ENCODE measurements at places on chromosomes 5 and 9.

- DNase-seq = no peak
Observed at GRCh38 chr9:130561056-130561455, 18.3 kb upstream of the FUBP3 start.

DNA sequence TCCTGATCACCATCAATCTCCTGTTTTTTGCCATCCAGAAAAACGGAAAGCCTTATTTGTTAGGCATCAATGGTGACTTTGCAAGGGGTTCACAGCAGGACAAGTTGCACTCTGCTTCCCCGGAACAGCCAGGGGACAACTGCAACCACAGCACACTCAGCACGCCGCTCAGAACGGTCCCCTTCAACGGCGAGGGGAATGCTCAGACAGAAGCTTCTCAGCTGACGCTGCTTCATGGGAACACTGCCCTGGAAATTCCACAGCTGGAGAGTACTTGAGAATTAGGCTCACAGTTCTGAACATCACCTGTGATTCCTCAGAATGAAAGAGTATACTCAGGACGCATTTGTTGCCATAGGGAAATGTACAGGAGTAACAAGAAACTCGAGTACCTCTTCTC, 40.1 kb upstream of the PLPP6 start:
- no peak for DNase-seq

DNA sequence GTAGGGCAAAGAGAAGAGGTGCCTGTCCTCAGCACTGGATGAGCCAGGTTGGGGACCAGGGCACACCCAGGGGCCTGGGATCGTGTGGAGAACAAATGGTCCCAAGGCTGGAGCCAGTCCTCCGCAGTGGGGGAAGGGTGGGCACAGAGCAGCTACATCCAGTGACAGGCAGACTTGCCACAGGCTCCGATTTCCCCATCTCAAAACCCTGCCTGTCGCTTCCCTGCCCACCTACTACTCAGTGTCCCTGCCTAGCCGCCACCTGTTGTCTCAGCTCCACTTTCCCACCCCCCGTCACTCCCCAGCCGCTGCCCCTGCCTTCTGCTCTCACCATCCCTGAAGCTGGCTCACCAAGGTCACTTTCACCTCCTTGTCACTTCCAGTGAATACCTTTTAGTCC, 13.9 kb upstream of the ENHO start:
- DNase-seq = no peak

DNA sequence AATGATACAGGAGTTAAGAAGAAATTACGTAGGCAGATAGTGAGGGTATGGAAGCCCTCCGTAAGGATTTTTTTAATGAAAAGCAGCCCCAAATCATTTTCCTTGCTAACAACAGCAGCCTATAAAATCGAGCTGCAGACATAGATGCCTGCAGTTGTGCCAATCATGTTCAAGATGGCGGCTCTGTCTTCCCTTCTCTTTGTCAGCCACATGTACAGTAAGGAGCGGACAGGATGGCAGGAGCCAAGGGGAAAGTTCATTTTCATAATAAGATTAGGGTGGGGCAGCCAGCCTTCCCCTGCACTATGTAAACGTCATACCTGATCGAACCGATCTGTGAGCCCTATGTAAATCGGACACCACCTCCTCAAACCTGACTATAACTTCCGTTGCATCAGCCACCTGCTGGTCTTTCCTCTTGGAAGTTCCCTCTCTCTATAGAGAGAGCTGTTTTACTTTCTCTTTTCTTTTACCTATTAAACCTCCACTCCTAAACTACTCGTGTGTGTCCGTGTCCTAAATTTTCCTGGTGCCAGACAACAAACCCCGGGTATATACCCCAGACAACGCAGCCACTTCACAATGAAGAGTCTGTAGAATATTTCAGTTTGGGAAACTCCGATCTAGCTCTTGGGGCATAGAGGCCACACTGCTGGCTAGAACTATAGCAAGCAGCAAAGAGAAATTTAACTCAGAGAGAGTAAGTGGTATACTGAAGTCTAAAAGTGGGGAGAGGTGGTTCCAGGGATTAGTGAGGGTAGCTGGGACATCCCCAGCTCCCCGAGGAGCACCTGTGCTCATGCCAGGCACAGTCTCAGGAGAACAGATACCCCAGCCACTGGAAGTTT, 20.8 kb upstream of the SLC24A2 start:
- no peak for DNase-seq

GRCh38 chr5:87588316-87588715, 175.6 kb upstream of the CCNH start:
- DNase-seq = no peak

DNA sequence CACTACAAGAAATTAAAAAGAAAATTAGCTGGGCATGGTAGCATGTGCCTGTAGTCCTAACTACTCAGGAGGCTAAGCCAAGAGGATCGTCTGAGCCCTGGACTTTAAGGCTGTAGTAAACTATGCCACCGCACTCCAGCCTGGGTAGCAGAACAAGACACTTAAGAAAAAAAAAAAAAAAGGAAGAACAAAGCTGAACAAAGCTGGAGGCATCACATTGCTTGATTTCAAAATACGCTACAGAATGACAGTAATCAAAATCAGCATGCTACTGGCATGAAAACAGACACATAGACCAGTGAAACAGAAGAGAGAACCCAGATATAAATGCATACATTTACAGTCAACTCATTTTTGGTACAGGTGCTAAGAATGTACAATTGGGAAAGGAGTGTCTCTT, 14.5 kb upstream of the OTULIN start:
- no peak for DNase-seq

DNA sequence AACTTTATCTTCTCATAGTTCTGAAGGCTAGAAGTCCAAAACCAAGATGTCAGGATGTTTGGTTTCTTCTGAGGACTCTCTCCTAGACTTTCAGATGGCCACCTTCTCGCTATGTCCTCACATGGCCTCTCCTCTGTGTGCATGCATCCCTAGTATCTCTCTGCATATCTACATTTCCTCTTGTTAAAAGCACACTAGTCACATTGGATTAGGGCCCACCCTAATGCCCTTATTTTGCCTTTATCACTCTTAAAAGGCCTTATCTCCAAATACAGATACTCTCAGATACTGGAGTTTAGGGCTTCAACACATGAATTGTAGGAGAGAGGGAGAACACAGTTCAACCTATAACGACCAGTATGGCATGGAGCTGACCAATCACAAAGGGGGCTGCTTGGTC, 151.7 kb downstream of the PRELID2 start:
- DNase-seq = no peak

GRCh38 chr9:129038109-129038852, 1.9 kb downstream of the MIGA2 start:
- DNase-seq = no peak

DNA sequence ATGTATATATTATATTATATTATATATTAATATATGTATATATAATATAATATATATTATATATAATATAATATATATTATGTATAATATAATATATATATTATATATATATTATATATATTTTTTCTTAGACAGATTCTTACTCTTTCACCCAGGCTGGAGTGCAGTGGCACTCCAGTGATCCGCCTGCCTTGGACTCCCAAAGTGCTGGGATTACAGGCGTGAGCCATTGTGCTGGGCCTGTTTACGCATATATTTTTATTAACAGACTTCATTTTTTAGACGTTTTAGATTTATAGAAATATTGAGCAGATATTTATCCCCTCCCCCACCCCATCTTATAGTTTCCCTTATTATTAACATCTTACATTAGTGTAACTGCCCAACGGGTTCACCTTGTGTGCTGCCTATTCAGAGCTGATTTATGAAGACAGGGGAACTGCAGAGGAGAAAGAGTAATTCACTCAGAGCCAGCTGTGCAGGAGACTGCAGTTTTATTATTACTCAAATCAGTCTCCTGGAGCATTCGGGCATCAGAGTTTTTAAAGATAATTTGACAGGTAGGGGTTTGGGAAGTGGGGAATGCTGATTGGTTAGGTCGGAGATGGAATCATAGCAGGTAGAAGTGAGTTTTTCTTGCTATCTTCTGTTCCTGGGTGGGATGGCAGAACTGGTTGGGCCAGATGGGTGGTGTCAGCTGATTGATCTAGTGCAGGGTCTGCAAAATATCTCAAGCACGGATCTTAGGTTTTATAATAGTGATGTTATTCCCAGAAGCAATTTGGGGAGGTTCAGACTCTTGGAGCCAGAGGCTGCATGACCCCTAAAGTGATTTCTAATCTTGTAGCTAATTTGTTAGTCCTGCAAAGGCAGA, 93.4 kb downstream of the UNC13B start:
- no peak for DNase-seq

DNA sequence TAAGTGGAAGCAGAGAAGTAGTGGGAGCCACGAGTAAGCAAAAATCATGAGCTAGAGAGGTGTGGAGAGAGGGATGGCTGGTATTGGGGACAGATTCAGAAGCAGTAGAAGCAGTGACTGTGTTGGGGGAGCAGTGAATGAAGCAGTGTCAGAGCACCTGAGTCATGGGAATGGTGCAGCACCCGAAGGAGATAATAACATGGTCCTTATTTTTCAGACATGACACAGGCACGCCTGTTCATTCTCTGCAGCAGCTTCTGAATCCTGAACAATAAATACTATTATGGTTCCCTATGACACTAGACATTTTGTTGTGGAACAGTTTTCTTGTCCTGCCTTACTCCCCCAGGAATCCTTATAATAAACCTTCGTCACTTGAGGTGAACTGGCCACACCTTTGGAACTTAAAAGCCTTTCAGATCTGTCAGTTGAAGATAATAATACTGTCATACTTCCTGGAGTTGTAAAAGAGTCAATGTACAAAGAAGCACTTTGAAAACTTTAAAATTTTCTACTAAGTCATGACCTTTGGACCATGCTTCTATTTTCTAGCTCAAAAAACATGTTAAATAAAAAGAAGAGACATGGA, 7.0 kb upstream of the RASA1 start:
- DNase-seq = no peak

DNA sequence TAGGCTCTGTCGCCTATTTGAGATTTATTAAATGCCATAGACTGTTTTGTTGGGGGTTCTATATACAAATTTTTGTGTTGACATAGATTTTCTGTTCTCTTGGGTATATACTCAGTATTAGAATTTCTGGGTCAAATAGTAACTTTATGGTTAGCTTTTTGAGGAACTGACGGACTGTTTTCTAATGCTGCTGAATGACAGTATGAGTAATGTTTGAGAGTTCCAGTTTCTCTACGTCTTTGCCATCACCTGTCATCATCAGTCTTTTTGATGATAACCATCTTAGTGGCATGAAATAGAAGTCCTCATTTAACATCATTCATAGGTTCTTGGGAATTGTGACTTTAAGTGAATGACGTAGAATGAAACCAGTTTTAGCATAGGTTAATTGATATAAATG, 60.1 kb downstream of the CCDC171 start:
- DNase-seq = no peak

GRCh38 chr5:140113180-140113698, 670 bp upstream of the PURA start:
- no peak for DNase-seq

GRCh38 chr5:14153932-14154731, 11.0 kb downstream of the TRIO start:
- DNase-seq = no peak

DNA sequence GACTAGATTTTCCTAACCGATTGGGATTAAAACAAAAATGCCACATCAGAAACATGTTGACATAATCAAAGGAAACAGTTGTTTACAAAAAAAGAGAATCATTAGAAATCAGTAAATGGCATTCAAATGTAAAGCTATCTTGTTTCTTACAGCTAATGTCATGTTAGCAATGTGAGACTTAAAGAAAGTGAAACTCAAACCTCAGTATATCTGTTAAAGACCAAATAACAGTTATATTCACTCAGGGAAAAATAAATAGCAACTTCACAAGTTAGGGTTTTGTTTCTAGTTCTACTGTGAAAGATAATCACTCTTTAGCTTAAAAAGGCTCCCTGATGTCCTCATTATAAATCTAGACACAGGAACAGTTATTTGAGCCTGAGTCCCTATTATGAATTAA, 189.3 kb upstream of the EFNA5 start:
- no peak for DNase-seq

DNA sequence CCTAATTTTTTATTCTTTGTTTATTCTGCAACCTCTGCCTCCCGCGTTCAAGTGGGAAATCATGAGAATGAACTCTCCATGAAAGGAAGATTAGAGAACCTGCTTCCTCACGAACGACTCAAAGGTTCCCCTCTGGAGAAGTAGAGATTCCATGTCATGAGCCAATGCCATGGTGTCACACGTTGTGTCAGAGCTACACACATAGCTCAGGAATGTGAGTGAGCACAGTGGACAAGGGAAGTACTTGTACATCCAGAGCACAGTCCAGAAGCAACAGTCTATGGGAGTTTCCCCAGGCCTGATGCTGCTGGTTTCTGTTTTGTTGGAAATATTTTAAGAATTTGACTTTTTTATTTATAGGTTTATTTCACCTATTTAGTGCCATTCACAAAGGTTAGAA, 26.8 kb upstream of the PPP2CA start:
- no peak for DNase-seq

DNA sequence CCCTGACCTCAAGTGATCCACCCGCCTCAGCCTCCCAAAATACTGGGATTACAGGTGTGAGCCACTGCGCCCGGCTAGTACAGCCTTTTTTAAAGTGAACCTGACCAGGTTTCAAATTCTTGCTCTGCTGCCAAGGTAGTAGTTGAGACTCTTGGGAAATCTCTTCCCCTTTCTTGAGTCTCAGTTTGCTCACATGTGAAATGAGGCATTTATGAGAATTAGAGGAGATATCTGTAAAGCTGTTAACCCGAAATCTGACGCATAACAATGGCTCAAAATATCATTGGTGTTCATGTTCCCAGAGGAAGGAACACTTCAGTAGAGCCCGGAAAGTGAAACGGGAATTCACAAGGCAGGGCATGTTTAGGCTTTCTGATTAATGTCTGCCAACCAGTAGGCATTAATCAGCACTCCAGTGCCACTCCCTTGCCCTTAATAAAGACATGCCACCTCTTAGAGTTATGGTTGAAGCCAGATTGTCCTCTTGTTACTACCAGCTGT, 1.5 kb downstream of the ARPC5L start:
- no peak for DNase-seq

- no peak for DNase-seq
Observed at GRCh38 chr9:128203024-128203706, at the start of gene DNM1. DNM1 (plus strand) TSS chr9:128203379; CDS start chr9:128203471, 92 bp downstream.

- no peak for DNase-seq
Observed at GRCh38 chr5:124738681-124739633, 7.5 kb downstream of the ZNF608 start.

GRCh38 chr5:104635227-104635626, 1072.6 kb upstream of the NUDT12 start:
- DNase-seq = no peak

GRCh38 chr5:128341056-128341455, 197.0 kb downstream of the FBN2 start:
- no peak for DNase-seq

GRCh38 chr5:37248421-37248969, 681 bp downstream of the CPLANE1 start:
- DNase-seq = no peak

GRCh38 chr9:134589748-134590147, 51.9 kb upstream of the COL5A1 start:
- no peak for DNase-seq

- DNase-seq = no peak
Observed at GRCh38 chr9:35628389-35628991, 10.3 kb upstream of the CD72 start.

GRCh38 chr5:69084195-69084594, 9.6 kb upstream of the SLC30A5 start:
- DNase-seq = no peak
